Fibroblast of skin of back (primary cell): ENCODE measurements at places on chromosomes 5 and 9.
A peak's percentile ranks its signal among the peaks of the same experiment; 100 is the strongest.

DNA sequence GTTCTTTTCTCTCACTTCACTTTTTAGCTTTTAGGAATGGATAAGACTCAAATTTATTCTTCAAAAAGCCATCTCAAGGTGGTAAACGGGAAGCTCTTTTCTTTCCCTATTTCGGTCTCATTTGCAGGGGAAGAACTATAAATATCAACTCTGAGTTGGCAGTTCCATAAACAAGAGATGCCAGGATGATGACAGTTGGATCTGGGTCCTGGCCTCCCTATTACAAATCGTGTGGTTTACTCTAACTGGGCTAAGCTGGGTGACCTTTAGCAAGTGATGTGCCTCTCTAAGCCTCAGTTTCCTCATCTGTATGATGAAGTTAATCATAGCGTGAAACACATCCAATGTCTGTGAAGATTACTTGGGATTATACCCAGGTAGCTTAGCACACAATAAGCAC is 44.2 kb downstream of the TLE4 start:
- no peak for DNase-seq

DNA sequence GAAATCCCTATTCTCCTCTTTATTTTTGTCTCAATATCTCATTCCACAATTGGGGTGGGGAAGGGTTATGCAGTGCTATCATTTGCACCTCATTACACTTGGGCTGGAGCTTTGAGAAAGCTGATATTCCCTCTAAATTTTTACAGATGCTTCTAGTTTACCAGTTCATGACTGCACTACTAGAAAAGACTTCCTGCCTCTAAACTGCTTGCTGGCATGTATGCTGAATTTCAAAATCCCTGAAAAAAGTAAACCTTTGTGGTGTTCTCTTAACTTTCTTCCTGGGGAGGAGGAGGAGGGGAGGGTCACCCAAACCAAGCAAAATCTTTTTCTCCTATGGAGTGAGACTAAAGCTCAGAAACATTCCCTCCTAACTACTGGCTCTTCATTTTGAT is 45.1 kb downstream of the BNC2 start:
- peak; percentile 24 for DNase-seq

- DNase-seq = no peak
Measured at GRCh38 chr5:81128416-81128815, 104.7 kb upstream of the CKMT2 start.

GRCh38 chr5:69115526-69115925 is 21.7 kb downstream of the SLC30A5 start:
- DNase-seq = no peak

DNA sequence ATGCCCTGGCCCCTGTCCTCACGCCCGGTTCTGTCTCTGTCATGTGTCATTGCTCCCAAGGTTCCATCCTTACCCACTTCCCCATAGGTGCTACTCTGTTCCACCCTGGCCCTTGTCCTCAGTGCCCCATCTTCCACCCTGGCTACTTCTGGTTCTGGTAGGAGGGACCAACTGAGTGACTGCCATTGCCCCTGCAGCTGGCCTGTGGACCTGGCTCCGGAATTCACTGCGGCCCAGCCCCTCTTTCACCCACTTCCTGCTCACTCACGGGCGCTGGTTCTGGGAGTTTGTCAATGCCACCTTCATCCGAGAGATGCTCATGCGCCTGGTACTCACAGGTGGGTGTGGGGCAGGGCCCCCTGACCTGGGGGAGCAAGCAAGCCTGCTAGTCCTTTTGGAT is 7.4 kb downstream of the PTGS1 start:
- DNase-seq = no peak

DNA sequence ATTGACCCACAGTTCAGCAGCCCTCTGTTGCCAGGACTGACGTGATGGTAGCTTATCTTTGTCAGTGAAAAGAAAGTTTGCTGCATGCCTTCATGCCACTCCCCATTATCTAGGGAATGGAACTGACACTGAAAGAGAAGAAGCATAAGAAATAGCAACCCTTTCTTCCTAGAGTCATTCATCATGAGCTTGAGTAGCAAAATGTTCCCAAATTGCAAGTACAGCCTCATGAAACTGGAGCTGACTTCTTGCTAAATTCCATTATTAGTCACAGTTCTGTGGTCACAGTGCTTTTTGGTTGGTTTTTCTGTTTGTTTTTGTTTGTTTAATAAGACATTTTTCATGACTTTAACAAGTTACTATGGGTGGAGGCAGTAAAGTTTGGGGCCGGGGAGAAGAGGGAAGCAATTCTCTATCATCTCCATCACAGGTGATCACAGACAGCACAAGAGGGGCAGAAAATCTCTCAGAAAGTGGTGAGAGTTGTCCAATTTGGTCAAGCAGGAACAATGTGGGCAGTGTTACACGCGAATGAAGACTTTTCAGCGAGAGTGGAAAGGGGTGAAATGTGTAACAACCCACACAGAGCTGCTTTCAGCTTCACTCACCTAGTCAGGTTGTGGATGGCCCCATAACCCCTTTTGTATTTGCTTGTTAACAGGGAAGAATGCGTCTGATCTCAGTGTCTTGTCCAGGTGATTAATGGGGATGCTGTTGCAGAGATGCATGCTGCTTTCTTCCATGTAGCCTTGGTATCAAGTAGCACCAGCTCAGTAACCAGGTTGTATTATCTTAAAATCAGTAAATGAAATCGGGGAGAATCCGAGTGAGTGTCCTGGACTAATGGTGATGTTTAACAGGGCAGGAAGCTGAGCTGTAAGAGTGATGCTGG is 440.4 kb downstream of the DMRT2 start:
- peak; percentile 45 for DNase-seq

GRCh38 chr5:115594128-115595047 is 7.9 kb downstream of the TICAM2 start:
- peak; percentile 71 for DNase-seq

DNA sequence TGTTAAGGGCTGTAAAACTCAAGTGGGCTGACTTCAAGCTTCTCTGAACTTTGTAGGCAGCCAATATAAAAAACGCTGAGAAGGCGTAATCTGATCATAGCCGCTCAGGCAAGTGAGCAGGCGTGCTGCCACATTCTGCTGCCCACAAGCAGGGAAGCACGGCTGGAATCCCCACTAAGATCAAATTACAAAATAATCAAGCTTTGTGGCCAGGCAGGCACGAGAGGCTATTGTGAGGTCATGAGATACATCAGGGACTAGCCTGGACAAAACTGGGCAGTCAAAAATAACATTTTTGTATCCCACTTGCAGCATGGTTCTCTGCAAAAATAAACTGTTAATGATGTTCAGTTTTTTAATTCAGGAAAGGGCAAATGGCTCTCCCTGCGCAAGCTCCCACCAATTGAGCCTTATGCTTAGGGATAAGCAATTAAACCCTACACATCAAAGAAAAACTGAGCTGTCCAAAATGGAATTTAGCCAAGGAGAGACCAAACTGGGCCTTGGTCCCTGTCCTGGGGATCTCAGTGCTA is 64.0 kb downstream of the POU5F2 start:
- peak; percentile 91 for DNase-seq

DNA sequence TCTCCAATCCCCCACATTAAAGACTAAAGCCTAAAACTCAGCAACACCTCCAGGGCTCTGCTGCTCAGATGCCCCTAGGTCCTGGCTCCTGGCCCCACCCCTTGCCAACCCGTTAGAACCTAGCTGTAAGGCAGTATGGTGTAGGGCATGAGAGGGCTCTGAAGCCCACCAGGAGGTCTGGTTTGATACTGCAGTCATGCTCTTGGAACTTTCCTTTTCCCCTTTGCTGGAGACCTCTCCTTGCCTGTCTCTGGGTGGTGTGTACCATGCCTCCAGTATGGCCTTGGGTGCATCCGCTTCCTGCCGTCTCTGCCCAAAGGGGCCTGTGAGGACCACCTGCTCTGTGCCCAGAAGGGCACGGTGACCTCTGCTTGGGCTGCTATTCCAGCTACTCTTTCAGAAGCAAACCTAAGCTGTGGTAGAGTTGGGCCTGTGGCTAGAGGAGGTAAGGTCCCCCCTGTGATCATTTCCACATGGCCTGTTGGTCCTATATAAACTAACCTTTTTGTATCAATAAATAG is 3.5 kb downstream of the TENT4A start:
- no peak for DNase-seq

- DNase-seq = no peak
Measured at GRCh38 chr5:173629628-173630027, 13.2 kb upstream of the BOD1 start.

DNA sequence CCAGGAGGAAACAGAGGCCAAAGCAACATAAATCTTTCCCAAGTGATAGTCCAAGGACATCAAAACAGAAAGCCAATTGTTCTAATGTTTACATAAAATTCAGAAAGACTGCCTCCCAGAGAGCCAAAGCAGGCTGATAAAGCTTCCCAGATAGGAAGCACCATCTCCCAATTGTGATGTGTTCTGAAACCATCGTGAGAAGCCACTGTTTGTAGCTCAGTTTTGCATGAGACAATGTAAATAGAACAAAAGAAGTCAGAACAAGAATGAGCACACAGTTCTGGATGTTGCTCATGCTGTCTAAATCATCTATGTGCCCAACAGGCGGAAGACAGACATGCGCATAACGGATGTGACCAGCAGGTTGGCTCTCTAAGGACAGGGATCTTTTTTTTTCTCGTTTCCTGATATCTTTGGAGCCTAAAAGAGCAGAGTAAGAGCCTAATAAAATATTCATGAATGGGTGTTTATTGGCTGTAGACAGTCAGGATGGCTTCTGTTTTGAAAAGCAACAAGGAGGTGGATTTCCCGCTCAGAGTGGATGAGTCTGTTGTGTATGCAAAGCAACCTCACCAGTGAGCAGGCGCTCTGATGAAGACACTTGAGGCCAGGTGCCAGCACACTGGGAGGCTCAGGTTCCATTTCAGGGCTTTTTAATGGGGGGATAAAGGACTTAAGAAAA is 113.6 kb downstream of the GNA14 start:
- no peak for DNase-seq

DNA sequence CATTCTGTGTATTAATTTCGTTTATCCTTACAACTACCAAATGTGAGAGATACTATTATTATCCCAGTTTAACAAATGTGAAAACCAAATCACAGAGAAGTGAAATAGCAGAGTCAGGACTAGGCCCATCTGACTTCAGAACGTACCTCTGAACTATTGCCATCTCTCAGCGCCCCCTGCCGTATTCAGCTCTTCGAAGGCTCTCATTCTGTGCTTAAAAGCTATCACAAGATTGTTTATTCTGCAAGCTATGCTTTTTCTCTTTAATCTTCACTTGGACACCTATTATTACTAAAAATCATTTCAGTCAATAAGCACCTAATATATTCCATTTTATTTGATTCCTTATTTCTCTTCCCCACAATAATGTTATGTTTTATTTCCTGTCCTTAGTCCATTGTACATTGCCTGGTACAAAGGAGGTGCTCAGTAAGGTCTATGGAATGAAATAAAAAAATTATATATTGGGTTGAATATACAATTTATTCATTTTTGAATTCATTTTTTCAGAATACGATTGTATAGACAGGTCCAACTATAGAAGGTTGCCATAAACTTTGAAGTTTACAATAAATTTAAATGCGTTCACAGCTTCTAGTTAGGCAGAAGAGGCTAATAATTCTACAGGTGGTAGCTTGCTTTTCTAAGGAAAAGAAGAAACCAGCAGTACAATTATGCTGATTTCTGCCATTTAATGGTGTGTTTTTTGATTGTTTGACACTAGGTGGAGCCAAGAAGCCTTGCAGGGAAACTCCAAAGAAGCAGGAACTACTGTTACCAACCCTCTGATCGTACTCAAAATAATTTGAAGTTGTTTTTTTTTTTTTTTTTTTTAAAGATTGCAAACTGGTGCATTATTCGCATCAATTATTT is 202.2 kb upstream of the DMRTA1 start:
- DNase-seq = peak; percentile 68

- DNase-seq = peak; percentile 91
Measured at GRCh38 chr9:3962971-3963642, 336.8 kb downstream of the GLIS3 start.

GRCh38 chr9:33852216-33852826 is 35.4 kb downstream of the UBE2R2 start:
- peak; percentile 36 for DNase-seq

- DNase-seq = no peak
Measured at GRCh38 chr9:132356324-132356924, 1.6 kb upstream of the SETX start.

DNA sequence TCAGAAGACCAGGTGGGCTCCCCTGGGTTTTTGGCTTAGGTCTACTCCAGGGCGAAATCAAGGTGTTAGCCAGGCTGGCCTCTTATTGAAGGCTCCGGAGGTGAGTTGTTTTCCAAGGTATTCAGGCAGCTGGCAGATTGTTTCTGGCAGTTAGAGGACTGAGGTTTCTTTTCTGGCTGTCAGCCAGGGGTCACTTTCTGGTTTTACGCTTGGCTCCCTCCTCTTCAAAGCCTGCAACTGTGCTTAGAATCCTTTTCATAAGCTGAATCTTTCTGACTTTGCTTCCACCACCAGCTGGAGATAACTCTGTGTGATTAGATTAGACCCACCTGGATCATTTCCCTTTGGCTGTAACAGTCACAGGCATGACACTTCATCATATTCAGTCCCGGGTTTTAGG is 24.6 kb downstream of the RFK start:
- DNase-seq = no peak

DNA sequence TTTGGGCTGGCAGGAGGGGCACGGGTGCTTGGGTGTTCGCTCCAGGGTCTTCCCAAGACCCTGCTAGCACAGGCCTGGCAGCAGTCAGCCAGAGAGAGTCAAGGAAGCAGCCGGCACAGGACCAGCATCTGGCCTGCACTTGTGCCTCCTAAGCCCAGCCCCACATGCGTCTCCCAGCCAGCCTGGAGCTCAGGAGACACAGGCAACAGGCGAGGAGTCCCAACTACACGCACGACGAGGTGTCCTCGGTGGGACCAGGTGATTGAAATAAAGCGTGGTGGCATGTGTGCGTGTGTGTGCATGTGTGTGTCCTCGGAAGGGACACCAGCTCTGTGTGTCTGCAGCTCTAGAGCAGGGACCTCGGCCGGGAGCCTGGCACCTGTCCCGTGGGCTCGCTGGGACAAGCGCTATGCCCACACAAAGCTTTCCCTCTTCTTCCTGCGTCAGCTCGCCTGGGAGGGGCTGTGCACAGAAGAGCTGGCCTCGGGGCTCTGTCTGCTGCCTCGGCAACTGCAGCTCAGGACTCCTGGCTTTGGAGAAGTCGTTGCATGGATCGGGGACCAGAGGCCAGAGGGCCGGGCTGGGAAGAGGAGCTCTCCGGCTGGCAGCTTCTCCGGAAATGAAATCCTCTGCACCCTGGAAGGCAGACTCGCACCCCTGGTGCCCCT is 14.7 kb upstream of the SLC9A3 start:
- DNase-seq = no peak

GRCh38 chr5:102902135-102902448 is 147.0 kb downstream of the PAM start:
- no peak for DNase-seq
